ENCODE measurements at places on chromosomes 11 and 22. TPM values are rescaled to one million over a fixed set of nuclear protein-coding genes. Genes with fewer than 3 reads are reported as not detected.

SMPD1 gene
- total RNA-seq: 71.8 TPM

- no peak for DNase-seq
Observed at GRCh38 chr11:47573321-47573720, 5.4 kb downstream of the KBTBD4 start.

GRCh38 chr11:68455485-68455884 lies 5.1 kb upstream of the PPP6R3 start:
- no peak for DNase-seq

ESAM gene
- total RNA-seq: 0.06 TPM

- no peak for DNase-seq
Observed at GRCh38 chr22:27791159-27791858, 10.2 kb downstream of the MN1 start.

DNA sequence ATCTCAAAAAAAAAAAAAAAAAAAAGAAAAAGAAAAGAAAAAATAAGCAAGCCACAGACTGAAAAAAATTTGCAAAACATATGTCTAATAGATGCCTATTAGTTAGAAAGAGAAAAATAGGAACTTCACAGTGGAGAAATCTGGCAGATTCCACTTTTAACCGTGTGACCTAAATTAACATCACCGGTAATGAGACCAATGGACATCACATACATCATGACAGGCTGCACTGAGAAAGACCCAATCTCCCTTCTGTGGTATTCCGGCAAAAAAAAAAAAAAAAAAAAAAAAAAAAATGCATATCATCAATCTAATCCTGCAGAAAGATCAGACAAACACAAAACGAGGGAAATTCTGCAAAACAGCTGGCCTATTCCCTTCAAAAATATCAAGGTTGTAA lies 46.7 kb upstream of the CECR2 start:
- no peak for DNase-seq

Data from LHCN-M2 (cell line).